ENCODE measurements at places on chromosomes 13 and 19.

DNA sequence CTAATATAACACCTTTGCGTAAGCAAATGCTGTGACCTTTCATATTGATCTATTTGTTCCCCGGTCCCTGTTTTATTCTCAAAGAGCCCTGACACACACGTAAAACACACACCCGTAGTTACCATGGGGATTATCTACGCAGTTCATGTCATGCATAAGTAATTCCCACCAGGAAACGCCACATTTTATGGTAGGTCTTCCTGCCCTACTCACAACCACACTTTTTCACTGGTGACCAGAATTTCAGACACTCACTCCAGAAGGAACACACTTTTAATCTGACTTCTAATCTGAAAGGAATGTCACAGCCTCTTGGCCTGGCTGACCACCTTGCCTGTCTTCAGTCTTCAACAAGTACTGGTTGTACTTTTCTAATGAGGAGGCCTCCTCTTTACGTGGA lies 46.8 kb downstream of the SLC7A1 start:
- DNase-seq: no peak

- no peak for DNase-seq
Measured at GRCh38 chr19:8214802-8215201, 5.6 kb downstream of the CERS4 start.

DNA sequence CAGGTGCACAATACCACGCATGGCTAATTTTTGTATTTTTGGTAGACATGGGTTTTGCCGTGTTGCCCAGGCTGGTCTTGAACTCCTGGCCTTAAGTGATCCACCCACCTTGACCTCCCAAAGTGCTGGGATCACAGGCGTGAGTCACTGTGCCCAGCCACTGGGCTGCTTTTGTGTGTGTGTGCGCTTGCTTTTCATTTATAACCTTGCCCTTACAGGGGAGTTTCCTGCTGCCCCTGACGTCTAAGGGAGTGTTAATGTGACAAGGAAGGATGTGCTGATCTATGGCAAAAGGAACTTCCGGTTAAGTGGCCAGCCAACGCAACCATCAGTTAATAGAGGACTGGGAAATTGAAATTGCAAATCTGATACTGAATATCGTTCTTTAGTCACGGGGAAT lies 57.7 kb downstream of the ING1 start:
- no peak for DNase-seq

DNA sequence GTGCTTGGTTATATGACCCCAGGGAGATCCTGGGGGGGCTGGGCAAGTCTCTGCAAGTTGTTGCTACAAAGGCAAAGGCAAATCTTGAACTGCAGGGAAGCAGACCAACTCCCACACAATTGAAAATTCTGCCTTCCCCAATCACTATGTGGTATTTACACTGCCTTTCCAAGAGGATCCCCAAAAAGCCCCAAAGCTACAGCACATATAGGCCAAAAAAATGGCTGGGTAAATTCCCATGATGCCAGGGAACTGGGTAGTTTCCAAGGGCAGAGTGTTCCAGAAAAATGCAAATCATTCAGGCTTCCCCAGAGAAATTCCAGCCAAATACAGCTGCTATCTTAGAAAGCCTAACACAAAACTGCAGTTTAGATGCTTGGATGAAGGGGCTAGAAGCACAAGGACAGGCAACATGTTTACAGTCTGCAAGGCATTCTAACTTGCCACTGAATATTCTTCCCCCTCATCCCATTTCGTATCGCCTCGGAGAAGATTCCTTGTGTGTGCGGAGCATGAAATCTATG lies 6.2 kb downstream of the FOXO1 start:
- no peak for DNase-seq

GRCh38 chr13:30871588-30872275 lies 34.3 kb upstream of the MEDAG start:
- no peak for DNase-seq

DNA sequence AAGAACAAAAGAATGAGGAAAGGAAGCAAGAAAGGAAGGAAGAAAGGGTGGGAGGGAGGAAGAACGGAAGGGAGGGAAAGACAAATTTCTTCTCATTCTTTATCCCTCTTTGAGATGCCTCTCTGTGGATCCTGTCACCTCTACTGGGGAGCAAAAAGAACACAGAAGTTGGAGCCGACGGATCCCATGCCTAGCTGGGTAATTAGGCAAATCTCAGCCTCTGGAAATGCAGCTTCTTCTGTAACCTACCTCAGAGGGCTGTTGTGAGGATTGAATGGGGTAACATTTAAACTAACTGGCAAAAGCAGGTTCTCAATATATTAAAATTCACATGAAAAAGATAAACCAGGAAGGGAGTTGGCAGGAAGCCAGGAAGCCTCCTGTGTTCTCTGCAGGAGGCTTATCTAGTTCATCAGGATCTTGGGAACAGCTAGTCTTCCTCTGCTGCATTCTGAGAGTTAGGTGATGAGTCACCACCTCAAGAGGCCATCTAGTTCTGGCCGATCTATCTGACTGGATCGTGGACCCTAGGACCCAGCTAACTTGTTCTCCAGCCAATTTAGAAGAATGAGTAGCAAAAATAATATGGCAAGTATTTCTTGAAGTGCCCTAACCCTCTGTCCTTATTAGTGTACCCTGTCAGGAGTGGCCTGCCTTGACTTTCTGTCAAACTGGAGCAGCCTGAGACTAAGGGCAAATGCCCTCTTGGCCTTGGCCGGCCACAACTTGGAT lies 15.2 kb upstream of the CPB2 start:
- no peak for DNase-seq

- DNase-seq: no peak
Measured at GRCh38 chr19:42220751-42221097, 612 bp downstream of the ZNF526 start.

DNA sequence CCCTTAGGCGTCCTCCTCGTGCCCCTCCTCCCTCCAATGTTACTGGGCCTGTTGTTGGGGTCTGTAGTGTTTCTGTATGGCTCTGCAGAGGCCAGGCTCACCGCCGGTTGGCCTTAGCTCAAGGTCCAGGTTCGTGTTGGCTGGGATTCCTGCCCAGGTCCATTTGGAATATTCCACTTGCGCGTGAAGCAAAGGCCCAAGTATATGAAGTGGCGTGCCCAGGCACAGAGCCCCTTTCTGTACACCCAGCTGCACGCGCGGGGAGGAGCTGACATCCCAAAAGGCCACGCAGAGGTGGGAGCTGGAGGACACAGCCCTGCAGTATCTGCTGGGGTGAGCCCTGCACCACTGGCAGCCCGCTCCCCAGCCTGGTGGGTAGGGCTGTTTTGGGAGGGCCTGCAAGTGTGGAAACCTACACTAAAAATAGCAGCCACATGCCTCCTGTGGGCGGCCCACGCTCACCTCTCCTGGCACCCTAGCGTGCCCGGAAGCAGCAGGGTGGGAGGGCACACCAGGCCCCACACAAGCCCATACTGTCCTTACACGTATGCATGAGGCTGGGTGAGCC lies 30.2 kb downstream of the CRTC1 start:
- DNase-seq: no peak

GRCh38 chr19:56692206-56692895 lies 20.8 kb upstream of the ZNF835 start:
- DNase-seq: no peak

DNA sequence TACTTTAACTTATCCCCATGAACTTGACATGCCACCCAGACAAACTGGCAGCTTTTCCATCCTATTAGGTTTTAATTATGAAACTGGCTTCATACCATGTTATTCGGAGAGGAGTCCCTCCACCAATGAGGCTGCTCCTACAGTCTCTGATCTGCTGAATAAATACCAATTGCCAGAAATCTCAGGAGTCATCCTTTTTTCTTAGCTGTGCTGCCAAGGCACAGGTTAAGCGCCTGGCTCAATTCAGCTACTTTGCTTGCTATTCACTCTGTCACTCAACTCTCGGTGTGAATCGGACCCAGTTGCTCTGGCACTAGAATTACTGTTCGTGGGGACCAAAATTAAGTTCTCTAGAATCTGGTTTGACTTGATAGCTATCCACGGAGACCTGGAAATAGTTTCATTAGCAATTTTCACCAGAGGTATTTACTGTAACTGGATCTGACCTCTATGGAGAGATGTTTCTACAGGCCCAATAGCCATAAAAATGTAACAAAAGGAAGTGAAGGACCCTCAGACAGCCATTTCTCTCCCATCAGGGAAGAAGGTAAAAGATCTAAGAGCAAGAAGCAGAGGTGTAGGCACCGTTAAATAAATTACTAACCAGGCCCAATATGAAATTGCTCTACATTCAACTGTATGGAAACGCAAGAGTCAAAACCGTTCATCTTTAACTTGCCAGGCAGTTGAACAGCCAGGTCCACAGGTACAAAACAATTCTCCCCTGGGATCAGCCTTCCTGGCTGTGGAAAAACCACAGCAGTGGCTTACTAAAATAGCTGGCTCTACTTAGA lies 5.4 kb downstream of the ZC3H4 start:
- no peak for DNase-seq

DNA sequence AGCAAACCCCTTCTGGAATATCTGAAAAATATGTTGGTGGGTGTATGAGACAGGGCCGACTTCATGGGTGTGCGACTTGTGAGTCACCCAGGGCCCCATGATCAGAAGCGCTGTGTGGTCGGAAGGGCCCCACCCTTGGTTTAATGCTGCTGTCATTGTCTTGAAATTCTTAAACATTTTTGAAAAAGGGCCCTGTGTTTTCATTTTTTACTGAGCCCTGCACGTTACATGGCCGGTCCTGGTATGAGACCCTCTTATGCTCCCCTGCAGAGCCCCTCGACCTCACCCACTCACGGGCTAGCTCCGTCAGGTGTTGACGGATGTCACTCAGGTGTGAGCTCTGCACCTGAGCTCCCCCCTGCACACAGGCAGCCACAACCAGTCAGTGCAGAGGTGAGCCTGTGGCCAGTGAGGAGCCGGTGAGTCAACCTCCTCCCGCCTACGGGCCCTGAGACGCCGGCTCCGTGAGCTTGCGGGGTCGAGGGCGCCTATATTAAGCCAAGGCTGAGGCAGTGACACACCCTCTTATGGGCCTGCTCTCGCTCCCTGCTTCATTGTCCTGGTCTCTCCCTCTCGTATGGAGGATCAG lies 27.7 kb downstream of the GADD45B start:
- DNase-seq: no peak

DNA sequence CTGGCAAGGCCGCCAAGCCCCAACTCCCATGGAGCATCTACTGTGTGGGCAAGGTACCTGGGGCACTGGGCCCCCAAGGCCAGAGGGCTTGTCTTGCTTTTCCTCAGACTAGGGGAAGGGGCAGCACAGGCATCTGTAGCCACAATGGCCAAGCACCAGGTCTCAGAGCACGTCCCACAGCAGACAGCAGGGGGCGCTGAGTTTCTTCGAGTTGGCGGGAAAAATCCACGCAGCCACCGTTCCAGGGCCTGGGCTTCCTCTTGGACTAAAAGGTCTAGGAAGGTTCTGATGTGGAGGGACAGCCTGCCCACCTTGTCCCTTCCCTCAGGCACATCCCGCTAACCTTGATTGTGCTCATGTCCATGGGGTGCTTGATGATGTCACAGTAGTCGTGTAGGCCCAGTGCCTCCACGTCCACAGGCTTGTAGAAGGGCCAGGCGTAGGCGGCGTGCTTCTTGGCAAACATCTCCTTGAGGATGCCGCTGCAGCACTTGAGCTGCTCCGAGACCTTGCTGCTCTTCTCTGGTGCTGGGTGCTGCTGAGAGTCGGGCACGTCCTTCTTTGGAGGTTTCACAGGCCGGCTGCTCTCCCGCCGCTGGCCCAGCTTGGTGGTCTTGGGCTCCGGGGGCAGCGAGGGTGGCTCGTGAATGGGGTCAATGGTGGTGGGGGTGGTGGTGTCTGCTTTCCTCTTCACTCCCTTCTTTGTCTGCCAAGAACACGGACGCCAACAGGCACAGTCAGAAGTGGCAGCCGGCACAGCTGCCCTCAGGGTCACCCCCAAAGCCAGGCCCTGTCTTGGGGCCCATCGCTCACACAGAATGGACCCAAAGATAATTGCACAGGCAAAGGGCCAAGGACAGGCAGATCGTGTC lies 32.0 kb upstream of the EPHX3 start:
- DNase-seq: peak; percentile 78

DNA sequence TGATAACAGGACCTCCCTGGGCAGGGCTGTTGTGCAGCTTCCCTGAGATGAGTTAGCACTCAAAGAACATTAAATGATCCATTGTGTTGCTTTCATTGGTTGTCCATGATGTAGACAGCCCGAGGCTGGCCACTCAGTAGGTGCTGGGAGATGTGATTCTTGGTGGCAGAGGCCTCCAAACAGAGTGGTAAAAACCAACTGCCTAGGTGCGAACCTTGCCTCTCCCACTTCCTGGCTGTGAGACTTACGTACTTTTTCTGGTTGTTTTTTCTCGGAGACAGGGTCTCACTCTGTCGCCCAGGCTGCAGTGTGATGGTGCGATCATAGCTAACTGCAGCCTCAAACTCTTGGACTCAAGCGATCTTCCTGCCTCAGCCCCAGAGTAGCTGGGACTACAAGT lies 6.2 kb downstream of the SARS2 start:
- no peak for DNase-seq

- DNase-seq: no peak
Measured at GRCh38 chr19:31149441-31149941, 199.7 kb downstream of the TSHZ3 start.

GRCh38 chr19:5803441-5803751 lies 1.5 kb upstream of the NRTN start:
- no peak for DNase-seq

GRCh38 chr13:113299951-113300350 lies 2.9 kb downstream of the LAMP1 start:
- DNase-seq: no peak

DNA sequence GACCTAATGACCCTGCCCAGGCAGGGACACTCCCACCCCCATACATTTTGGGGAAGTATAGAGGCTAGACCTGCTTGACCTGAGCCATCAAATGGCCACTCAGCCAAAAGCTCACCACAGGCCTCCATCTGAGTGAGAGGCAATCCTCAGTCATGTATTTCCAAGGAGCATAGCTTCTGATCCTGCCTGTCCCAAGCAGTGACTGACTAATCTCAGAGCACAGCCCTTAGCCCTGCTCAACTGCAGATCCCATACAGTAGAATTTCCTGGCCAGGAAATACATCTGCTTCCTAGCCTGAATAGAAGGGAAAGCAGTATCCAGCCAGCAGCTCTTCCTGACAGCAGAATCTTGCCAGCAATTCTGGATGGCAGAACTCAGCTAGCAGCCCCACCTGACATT lies 880.6 kb upstream of the GPC6 start:
- DNase-seq: no peak

DNA sequence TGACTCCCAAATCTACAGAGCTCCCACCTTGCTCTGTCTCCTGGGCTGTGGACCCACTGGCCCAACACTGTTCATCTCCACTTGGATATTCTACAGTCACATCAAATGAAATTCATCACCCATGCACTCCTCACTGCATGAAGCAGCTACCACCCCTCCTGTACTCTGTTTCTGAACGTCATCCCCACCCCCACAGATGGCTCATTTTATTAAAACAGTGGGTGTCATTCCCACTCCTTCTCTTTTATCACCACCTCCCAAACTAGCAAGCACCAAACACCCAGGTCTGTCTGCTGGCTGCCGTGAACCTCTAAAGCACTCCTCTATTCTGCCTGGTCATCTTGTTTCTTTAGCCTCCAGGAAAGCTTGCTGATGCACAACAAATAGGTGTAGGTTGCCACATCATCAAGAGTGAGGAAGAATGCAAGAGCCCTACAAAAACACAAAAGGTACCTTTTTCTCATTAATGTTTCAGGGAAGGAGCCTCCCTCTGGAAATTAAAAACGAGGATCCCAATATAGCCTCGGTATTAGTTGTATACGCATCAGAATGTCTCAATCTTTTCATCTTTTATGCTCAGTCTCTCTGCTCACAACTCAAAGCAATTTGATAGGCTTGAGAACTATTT lies 91.8 kb downstream of the MIPEP start:
- no peak for DNase-seq

Data from omental fat pad (tissue), 4 donors.